ENCODE measurements at places on chromosomes 13 and 19. TPM values are rescaled to one million over a fixed set of nuclear protein-coding genes. Genes with fewer than 3 reads are reported as not detected.

DNA sequence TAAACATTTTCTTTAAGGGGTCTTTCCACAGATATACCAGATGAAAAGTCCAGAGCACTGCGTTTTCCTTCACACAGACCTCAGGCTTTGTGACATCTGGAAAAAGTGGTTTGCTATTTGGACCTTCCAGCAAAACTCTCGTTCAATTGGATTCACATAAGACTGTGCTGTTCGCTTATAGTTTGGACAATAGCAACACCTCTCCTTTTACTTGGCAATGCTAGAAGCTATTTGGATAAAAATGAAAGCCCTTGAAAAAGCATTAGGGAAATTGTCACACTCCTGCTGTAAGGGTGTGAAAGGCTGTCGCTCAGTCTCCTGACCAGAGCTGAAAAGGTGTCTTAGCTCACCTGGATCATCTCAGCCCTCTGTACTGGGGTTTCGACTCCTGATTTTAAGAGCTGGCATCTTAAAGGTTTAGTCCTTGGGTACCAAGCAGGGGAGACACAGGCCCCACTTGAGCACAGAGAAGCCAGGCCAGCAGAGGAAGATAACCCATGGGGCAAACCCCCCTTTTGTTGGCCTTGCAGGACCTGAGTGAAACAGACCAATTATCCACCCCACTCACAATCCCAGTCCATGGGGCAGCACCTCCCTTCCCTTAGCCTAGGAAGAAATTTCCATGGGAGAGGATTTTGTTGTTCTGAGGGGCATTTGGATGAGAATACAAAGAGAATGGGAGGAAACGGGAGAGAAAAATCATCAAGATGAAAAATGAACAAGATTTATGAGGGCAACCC lies 257.6 kb downstream of the DLEU7 start:
- no peak for DNase-seq

The SOX1 gene
- total RNA-seq: not detected

GRCh38 chr19:3129112-3129511 lies 6.7 kb upstream of the GNA15 start:
- peak; percentile 73 for DNase-seq

The MAP1S gene
- 10.0 TPM for total RNA-seq

The LILRB3 gene
- not detected for total RNA-seq

DNA sequence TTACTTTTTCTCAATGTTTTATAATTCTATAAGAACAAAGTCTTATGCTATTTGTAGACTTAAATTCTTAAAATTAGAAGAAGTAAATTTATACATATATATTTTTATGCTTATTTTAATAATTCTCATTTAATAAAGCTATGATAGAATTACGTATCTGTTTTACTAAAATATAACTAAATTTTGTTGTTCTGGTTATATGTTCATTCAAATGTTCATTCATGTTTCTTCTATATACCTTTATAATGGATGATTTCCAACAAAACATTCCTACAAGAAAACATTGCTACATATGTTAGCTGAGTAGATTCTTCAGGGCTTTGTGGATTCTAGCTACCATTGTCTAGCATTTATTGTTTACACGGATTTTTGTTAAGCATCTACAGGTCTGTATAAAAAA lies 634.3 kb upstream of the PCDH20 start:
- no peak for DNase-seq

- no peak for DNase-seq
Observed at GRCh38 chr13:25151626-25152195, 20.4 kb downstream of the AMER2 start.

The ZNF610 gene
- total RNA-seq: 1.4 TPM

- DNase-seq: no peak
Observed at GRCh38 chr13:84570831-84571230, 688.6 kb upstream of the SLITRK1 start.

GRCh38 chr13:34533941-34534340 lies 408.1 kb upstream of the NBEA start:
- no peak for DNase-seq

- DNase-seq: peak; percentile 87
Observed at GRCh38 chr13:46489586-46490023, 63.4 kb upstream of the LRCH1 start.

DNA sequence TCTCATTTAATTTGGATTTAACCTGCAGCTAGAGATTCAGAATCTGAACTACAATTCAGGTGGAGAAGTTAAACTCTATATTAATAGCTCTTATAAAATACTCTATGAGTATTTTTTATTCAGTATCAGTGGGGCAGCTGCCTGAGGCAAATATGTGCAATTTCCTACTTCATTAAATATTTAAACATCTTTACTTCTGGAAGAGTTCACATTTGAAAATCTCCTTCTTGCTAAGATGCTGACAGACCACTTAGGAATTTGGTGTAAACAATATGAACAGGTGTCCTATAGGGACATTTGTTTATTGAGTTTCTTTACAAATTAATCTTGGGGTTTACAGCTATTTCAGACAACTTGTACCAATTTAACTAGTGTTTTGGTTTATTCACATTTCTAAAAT lies 20.4 kb downstream of the STARD13 start:
- DNase-seq: no peak

GRCh38 chr19:8500158-8500557 lies 2.3 kb downstream of the PRAM1 start:
- no peak for DNase-seq

DNA sequence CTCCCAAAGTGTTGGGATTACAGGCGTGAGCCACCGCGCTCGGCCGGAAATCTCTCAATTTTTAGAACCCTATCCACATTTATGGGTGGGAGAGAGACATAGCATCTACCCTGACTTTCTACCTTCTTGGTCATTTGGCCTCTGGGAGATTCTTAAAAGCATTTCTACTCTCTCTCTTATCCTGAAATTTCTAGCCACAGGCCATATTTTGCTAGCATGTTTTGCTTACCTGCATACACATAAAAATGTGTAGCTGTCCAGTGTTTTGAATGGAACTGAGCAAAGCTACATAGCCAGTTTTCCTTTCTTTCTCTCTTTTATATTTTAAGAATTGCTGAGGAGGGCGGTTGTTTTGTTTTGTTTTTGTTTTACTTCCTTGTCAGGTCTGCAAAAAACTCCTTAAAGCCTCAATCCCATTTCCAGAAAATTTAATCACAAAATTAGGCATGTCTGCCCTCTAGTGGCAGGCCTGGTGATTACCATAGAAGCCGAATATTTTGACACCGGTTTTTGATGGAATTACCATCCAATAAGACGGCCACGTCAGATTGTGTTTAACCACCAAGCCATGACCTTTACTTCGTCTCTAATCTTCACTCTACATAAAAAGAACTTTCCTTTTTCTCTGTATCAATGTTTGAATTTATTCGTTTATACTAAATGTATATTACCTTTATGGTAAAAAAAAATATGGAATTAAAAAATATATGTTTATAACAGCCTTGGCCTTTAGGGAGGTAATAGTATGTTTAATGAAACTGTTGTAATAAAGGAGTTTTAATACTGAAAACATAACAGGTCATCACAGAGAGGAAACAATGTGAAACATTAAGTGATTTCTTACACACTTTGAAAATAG lies 34.4 kb upstream of the OXGR1 start:
- peak; percentile 47 for DNase-seq

GRCh38 chr19:54189145-54189734 lies at the start of gene MBOAT7:
Gene MBOAT7, minus strand, starts transcription at chr19:54189580. Its CDS starts 1,072 bp downstream, at chr19:54188508.
- DNase-seq: no peak

DNA sequence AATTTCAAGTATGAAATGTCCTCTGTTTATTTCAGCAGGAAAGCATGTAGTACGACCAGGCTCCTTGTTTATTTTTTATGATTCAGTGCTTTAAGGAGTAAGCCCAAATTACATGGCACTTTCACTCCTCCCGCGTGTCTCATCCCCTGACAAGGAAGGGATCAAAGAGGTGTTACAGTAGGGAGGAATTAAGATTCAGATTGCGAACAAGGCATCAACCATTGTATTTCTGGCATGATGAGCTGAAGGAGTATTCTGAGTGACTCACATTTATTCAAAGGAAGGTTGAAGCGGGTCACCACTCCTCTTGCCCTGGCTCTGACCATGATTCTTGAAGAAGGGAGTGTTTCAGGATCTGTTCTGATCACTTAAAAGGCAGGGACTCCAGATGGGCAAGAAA lies 46.1 kb upstream of the CNMD start:
- DNase-seq: no peak

The RPL13A gene
- total RNA-seq: 2,630 TPM

- no peak for DNase-seq
Observed at GRCh38 chr13:80871481-80871880, 530.6 kb upstream of the SPRY2 start.

The GIPC3 gene
- total RNA-seq: 0.49 TPM

- DNase-seq: peak; percentile 44
Observed at GRCh38 chr19:42693760-42694350, 46.4 kb downstream of the PSG3 start.

DNA sequence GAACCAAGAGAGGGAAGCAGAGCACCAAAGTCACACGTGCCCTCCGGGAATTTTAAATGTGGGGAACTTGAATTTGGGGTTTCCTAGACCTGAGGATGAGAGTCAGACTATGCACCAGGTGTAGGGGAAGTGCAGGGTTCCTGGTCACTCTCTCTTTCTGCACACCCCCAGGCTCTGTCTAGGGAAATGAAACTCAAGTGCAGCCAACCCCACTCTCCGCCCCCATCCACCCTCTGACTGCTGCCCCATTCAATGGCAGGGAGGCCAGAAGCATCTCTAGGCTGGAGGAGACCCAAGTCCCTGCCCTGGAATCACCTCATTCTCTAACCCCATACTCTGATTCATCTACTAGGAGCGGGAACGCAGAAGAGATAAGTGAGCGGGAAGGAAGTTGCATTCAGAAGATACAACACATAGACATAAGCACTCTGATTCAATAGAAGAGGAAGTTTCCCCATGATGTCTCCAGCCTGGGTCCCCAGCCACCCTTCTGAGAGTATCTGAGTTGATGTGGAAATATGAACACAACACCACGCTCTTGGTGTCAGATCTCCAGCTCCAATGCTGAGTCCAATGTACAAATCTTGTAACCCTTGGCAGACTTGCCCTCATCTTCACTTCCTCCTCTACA lies 4.7 kb upstream of the SIGLEC14 start:
- DNase-seq: no peak

The CNN1 gene
- total RNA-seq: 3.0 TPM

- DNase-seq: no peak
Observed at GRCh38 chr19:18002347-18002850, 5.6 kb upstream of the ARRDC2 start.

DNA sequence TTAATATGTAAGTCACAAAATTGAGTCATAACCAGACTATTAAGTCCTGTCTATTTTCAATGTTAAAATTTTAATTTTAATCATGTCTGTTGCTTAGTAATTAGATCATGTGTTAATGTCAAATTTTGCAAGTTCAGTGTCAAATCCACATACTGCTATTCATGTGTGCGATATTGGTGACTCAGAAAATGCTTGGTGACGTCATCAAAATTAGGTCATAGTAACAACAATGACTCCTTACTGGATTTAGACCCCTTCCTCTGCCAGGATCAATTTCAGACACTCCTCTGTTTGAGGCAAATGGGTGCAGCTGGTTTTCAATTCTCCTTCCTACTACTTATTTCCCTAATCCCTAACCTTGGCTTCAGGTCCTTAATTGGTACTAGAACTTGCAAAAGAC lies 1394.3 kb upstream of the SLC10A2 start:
- DNase-seq: no peak

- DNase-seq: peak; percentile 79
Observed at GRCh38 chr19:58346961-58347929, 6.0 kb downstream of the A1BG start.

GRCh38 chr13:85441364-85441763 lies 357.9 kb downstream of the SLITRK6 start:
- DNase-seq: no peak

DNA sequence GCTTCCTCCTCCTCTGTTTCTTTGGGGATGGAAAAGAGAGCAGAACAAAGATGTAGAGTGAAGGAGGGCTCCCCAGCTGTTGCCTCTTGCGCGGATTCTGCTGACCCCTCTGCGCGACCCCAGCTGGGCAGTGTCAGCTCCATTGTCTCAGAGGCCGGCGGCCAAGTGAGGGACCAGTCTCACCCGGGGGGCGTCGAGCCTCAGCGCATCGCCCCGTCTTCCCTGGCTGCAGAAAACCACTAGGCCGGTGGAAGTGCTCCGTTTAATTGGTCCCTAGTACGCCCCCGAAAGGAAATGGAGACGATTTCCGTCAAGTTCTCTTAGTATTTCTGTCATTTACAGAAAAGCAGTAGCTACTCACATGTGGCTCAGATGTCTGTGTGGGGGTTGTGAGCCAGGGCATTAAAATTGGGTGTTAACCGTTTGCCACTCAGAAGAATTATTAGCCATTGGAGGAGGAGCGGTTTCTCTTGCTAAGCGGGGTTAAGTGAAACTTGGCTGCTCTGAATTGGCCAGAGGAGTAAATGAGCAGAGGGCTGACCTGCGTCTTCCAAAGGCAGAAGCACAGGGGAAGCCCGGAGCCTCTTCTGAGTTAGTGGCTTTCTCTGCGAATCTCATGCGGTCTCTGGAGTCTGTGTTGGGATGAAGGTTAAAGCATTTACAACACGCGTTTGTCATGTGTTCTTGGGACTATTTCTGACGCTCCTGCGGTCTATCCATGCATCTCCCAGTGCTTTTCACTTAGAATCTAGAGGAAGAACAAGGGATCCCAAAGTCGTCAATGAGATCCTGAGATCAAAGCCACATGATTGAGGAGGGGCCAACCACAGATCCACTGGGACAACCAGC lies 132.8 kb upstream of the MYO16 start:
- no peak for DNase-seq

GRCh38 chr19:7507884-7508283 lies 8.0 kb upstream of the ZNF358 start:
- peak; percentile 91 for DNase-seq
